Memory B cell (primary cell): ENCODE measurements at places on chromosomes 16 and 17.

DNA sequence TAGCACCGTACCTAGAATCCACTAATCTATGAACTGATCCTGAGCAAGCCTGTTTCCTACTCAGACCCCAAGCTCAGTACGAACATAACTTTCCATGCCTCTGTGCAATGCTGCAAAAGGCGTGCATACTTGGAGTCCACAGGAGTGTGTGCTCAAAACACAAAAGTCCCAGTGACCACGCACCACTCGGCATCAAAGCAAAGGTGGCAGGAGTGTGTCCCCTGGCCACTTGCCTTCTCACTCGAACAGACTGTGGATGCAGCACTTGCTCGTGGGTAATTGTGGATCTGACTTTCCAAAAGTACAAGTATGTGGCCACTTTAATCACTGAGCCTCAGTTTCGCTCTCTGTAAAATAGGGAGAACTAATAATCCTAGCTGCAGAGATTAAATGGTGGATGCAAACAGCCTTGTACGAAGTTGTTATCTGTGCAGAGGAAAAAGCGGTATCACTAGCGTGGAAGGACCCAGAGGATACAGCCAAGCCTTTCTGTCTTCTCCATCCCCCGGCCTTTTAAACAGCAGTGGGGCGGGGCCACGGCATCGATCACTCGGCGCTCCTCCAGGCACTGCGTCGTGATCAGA, 311 bp upstream of the KDM8 start:
- H3K4me3 ChIP-seq, result peak overlapping the region; percentile 93
- peaks cover 27% of the 10 kb centered on the region for H3K4me1 ChIP-seq
- H3K27ac ChIP-seq, result peak overlapping the region; percentile 97
- peaks cover 1% of the 10 kb centered on the region for H3K36me3 ChIP-seq
- no peaks in the 10 kb centered on the region for H3K27me3 ChIP-seq
- DNase-seq, result no peak

DNA sequence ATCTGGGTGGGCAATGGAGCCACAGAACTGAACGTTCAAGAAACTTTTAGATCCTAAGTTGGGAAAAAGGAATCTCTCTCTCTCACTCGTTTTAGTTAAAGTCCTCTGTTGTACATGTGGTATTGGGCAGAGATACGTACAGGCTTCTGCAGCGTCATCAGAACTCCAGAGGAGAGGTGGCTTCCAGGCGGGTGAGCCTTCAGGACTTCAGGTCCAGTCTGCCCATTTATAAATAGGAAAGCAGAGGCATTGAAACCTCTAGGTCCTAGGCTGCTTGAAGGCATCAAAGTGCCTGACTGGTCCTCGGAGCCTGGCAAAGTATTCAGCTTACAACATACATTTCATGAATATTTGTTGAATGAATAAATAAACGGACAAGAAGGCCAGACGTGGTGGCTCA, 8.1 kb upstream of the TNFRSF13B start:
- H3K4me3 ChIP-seq, result peak overlapping the region; percentile 82
- H3K27ac ChIP-seq, result peak overlapping the region; percentile 99
- H3K36me3 ChIP-seq, result no peaks in the 10 kb centered on the region

GRCh38 chr16:2771496-2772402, 5.3 kb downstream of the ELOB start:
- peaks cover 31% of the 10 kb centered on the region for H3K36me3 ChIP-seq
- no peak overlapping the region for H3K4me3 ChIP-seq
- H3K27ac ChIP-seq, result no peak overlapping the region
- no peaks in the 10 kb centered on the region for H3K27me3 ChIP-seq
- H3K4me1 ChIP-seq, result peaks cover 29% of the 10 kb centered on the region

- H3K4me3 ChIP-seq, result peak overlapping the region; percentile 65
- H3K4me1 ChIP-seq, result peaks cover 6% of the 10 kb centered on the region
- DNase-seq, result peak; percentile 94
These were observed 20.6 kb upstream of the SPNS3 start for GRCh38 chr17:4412933-4413831.

DNA sequence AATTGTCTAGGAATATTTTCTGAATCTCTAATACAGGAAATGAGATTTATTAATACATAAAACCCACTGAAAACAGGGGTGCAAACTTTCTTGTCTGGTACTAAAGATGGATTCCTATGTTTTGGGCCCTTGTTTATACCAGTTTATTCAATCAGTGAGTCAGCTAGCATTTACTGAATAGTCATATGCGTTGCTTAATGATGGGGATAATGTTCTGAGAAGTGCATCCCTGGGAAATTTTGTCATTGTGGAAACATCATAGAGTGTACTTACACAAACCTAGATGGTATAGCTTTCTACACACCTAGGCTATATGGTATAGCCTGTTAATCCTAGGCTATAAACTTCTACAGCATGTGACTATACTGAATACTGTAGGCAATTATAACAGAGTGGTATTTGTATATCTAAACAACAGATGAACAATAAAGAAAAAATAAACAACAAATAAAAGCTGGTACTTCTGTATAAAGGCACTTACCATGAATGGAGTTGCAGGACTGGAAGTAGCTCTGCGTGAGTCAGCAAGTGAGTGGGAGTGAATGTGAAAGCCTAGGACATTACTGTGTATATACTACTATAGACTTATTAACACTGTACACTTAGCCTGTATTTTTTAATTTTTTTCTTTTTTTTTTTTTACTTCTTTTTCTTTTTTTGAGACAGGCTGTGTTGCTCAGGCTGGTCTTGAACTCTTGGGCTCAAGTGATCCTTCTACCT, 63.7 kb downstream of the SIAH1 start:
- H3K27me3 ChIP-seq, result no peaks in the 10 kb centered on the region

- H3K27me3 ChIP-seq, result no peaks in the 10 kb centered on the region
- peaks cover 7% of the 10 kb centered on the region for H3K36me3 ChIP-seq
- peaks cover 7% of the 10 kb centered on the region for H3K4me1 ChIP-seq
- no peak for DNase-seq
These were observed 123.2 kb downstream of the PITPNC1 start for GRCh38 chr17:67500261-67500660.

DNA sequence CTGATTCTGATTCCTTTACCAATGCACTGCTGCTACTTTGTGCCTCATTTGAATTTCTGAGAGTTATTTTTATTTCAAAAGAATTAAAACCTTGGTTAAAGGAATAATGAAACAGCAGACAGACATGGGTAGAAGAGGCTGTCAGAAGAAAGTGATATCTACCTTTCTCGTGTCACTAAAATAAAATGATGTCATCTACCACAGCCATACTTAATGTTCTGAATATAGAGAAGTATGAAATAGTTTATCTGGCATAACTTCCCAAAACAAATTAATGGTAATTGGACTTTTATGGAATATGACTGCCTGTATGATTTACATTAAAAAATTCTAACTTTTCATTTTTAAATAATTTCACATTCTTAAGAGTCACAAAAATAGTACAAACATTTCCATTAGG, 52.5 kb downstream of the EFCAB13 start:
- H3K4me1 ChIP-seq, result no peaks in the 10 kb centered on the region
- no peak overlapping the region for H3K27ac ChIP-seq
- H3K4me3 ChIP-seq, result no peak overlapping the region
- peaks cover 43% of the 10 kb centered on the region for H3K36me3 ChIP-seq

DNA sequence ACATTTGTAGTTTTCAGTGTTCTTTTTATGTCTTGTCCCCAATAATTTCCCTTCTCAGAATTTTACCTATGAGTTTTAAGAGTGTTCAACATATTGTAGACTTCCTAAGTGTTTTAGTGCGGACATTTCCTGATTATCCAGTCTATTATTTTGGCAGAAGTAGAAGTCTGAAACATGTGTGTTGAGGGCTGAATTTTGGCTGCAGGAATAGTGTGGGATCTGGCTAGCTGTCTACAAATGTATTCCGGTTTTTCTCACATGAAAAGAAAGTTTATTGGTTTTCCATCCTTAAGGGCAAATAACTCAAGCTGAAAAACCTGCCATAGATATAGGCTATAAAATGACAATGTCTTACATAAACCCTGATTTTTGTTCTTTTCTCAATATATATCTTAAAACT, 33.0 kb upstream of the CA10 start:
- no peaks in the 10 kb centered on the region for H3K27me3 ChIP-seq
- H3K36me3 ChIP-seq, result no peaks in the 10 kb centered on the region
- no peak for DNase-seq
- no peak overlapping the region for H3K4me3 ChIP-seq
- H3K4me1 ChIP-seq, result no peaks in the 10 kb centered on the region

DNA sequence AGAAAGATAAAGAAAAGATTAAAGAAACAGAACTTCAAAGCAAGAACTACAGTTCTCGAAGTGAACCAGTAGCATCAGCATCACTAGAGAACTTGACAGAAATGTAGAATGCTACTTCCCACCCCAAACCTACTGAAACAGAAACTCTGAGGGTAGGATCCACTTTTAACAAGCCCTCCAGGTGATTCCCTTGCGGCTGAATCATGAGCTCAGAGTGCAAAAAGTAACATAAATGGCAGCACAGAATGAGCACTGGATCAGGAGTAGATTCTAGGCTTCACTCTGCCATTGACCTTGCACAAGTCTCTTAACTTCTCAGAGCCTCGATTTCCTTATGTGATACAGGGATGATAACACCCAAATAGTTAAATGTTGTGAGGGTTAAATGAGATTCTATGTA, 5.8 kb downstream of the TOM1L2 start:
- H3K4me3 ChIP-seq, result no peak overlapping the region
- H3K27ac ChIP-seq, result no peak overlapping the region
- peaks cover 2% of the 10 kb centered on the region for H3K36me3 ChIP-seq
- DNase-seq, result no peak
- H3K27me3 ChIP-seq, result no peaks in the 10 kb centered on the region

GRCh38 chr17:56636265-56636664, 42.8 kb downstream of the NOG start:
- no peaks in the 10 kb centered on the region for H3K36me3 ChIP-seq
- no peak overlapping the region for H3K4me3 ChIP-seq
- DNase-seq, result no peak
- peaks cover 9% of the 10 kb centered on the region for H3K27me3 ChIP-seq
- no peak overlapping the region for H3K27ac ChIP-seq

GRCh38 chr17:80283116-80283852, 22.6 kb downstream of the RNF213 start:
- H3K27me3 ChIP-seq, result no peaks in the 10 kb centered on the region
- peak overlapping the region; percentile 11 for H3K27ac ChIP-seq
- H3K4me1 ChIP-seq, result peaks cover 8% of the 10 kb centered on the region
- DNase-seq, result no peak

GRCh38 chr17:50647187-50647586, 12.5 kb downstream of the ABCC3 start:
- H3K27me3 ChIP-seq, result peaks cover 21% of the 10 kb centered on the region
- H3K4me1 ChIP-seq, result no peaks in the 10 kb centered on the region
- H3K36me3 ChIP-seq, result no peaks in the 10 kb centered on the region
